ENCODE measurements at places on chromosomes 1 and 21.

DNA sequence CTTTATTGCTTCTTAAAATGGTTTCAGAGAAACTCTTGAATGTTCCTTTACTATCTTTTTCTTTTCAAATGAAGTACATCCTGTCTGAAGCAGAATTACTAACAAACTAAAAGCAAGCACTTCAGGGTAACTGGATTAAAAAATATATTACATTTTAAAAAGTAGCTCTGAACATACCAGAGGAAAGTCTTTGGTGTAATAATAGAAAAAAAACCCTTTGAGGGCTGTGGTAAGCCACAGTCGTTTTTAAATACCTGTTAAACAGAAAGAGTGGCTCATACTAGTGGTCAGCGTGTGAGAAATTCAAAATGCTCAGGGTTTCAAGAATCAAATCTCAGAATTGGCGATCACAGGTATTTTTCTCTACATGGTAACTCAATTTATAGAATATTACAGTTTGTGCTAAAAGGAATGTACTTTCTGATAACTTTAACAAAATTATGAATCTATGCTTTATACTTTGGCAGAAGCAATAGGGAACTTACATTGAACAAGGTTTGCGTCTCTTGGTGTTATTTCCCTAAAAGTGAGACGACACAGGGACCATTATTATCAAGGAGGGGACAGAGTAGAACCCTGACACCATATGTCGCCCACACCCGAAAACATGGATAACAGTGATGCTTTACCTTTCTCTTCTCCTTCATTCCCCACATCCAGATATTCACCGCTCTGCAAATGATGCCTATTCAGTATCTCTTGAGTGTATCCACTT is 97.0 kb upstream of the DPH5 start:
- no peak for DNase-seq

DNA sequence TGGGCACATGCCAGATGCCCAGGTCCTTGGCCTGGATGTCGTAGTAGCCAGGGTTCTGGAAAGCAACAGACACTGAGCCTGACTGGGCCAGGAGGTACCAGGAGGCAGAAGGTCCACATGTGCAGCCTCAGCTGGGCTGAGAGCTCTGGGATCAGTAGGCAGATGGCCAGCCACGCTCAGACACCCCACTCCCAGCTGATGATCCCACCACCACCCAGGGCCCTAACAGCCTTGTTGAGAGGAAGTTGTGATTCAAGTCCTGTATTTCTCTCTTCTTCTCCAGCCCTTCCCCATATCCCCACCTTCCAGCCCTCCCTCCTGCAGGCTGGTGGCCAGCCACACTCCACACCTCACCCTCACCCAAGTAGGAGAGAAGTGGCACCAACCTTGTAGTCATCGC is 4.0 kb downstream of the ITLN2 start:
- no peak for DNase-seq

DNA sequence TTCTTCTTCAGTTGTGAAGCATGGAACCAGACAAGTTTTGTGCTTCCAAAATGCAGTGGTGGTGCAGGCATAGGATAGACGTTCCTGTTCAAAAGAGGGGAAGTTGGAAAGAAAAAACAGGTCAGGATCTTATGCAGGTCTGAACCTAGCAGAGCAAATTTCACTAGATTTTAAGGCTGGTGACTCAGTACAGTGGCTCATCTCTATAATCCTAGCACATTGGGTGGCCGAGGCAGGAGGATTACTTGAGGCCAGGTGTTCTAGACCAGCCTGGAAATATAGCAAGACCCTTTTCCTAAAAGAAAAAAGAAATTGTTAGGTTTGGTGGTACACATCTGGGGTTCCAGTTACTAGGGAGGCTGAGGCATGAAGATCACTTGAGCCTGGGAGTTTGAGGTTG is 88.1 kb downstream of the OBSCN start:
- no peak for DNase-seq

- no peak for DNase-seq
Measured at GRCh38 chr21:17195976-17196375, 316.9 kb upstream of the CXADR start.

DNA sequence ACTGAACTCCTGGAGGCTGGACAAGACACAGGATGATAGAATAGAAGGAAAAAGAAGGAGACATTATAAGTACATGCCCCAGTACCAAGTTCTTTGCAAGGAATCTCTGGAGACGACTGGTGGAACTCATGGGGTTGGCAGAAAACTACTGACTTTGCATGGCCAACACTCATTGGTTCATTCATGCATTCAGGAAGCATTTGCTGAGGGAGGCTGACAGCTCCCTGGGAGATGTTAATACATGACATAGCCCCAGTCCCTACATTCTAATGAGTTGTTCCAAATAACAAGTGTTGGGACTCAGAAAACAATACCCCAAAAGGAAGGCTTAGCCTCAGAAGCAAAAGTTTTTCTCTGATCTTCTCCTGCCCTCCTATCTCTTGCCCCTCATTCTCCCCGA is 172.8 kb upstream of the IRF2BP2 start:
- DNase-seq: no peak

- no peak for DNase-seq
Measured at GRCh38 chr1:201653233-201653632, 114.3 kb downstream of the NAV1 start.
